ENCODE measurements at places on chromosomes 5 and 9.

- DNase-seq, result peak; percentile 47
Observed at GRCh38 chr5:131209506-131210150, 38.9 kb downstream of the LYRM7 start.

DNA sequence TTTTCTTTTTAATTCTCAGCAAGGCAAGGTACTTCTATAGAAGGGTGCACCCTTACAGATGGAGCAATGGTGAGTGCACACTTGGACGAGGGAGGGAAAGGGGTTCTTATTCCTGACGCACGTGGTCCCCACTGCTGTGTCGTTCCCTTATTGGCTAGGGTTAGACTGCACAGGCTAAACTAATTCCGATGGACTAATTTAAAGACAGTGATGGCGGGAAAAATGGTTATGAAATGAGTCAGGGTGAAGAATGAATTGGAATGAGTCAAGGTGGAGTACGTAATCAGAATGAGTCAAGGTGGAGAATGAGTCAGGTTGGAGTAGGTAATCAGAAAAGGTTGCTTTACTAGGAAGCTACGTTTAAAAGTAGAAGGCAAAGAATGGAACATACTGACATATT is 2.1 kb upstream of the HMGCS1 start:
- no peak for DNase-seq

DNA sequence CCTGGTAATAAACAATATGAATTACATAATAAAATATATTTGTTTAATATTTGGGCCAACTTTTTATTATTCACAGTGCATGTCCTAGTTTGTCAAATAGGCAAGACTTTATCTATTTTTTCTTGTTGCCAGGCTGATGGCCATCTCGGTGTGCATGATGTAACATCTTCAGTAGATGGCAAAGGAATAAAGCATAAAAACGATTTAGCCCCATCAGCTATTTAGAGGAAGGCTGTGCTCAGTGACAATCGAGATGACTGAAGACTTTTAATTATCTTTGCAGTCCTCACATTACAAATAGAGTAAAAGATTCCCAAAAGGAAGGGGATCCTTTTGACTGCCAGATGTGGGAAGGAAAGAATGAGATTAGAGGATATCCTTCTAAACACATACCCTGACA is 358.5 kb downstream of the PTPRD start:
- DNase-seq, result no peak

- DNase-seq, result no peak
Observed at GRCh38 chr9:21326526-21327139, 8.6 kb downstream of the KLHL9 start.

DNA sequence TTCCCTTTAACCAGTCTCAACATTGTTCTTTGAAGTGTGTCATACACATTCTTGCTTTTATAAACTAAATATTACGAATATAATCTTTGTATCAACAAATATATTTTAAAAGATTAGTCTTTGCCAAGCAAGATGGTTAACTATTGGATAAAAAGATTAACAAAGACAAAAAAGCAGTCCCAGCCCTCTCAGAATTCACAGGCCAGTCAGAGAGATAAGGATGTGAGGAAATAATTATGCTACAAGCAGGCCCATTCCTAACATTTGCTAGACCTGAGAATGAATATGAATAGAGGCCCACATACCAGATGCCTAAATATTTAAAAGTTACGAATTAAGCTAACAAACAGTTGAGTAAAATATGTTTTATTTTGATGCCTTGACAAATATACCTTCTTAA is 457.7 kb downstream of the CETN3 start:
- DNase-seq, result no peak

DNA sequence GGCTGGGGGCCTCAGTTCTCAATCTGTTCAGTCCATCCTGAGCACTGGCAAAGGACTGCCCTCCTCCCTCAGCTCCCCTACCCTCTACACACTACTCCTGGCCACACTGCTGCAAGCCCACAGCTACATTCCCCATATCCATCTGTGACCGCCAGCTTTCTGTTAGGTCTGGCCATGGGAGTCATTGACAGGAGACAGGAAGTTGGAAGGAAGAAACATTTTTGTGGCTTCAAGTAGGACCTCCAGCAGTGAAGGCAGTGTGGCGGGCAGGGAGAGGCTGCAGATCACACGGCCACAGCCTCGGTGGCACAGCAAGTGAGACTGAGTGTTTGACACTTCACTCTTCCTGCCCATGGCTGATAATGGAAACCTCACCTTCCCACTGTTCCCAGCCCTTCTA is 55.9 kb downstream of the SECISBP2 start:
- no peak for DNase-seq

DNA sequence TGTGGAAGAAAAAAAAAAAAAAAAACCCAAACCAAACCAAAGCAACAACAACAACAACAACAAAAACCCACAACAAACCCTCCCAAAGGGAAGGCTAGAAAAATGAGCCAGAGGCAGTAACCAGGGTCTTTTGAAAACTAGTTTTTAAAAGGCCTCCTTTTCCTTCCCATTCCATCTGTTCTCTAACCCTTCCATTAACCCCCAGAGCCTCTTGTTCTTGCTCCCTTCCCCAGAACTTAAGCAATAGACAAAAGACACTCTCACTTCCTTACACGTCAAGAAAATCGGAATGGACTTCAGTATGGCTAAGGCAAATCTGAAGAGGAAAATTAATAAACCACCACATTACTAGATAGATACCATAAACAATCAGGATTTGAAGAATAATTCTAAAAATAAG is 292.8 kb downstream of the ARL15 start:
- DNase-seq, result no peak

DNA sequence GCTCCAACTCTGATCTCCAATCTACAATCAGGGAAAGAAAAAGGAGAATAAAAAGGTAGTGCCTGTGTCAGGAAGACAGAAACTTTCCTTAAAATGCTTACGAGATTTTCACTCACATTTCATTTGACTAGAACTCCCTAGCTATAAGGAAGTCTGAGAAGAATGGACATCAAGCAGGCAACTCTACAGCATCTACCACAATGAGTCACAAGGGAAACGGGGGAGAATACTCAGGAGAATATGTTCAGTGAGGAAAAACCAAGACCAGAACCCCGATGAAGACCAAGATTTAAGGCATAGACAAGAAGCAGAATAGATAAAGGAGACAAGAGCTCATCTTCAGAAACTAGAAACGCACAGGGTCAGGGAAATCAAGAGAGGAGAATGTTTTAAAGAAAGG is 9.0 kb upstream of the SETD9 start:
- no peak for DNase-seq

- no peak for DNase-seq
Observed at GRCh38 chr9:97726716-97727115, 29.6 kb upstream of the XPA start.

DNA sequence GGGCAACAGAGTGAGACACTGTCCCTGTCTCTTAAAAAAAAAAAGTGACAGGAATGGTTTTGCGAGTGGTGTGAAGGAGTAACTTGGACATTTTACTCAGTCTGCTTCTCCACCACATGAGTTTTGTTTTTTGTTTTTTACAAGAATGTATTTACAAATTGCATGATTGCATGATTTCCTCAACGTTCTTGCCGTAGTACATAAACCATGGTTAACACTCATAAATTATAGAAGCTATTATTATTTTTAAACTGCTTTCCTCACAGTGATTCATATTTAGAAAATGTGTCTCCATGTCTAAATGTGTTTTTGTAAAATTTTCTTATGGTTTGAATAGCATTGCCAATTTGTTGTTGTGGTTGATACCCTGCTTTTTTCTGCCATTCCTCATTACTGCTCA is 220.0 kb downstream of the GOLPH3 start:
- no peak for DNase-seq

Measured in activated T-cell treated with anti-CD3 and anti-CD28 coated beads, Interleukin-2, amount 50 U/mL, for 1 hour (primary cell).